Bronchial epithelial cell (primary cell): ENCODE measurements at places on chromosomes 6 and 20. TPM values are rescaled to one million over a fixed set of nuclear protein-coding genes. Genes with fewer than 3 reads are reported as not detected.
A peak's percentile ranks its signal among the peaks of the same experiment; 100 is the strongest.

DNA sequence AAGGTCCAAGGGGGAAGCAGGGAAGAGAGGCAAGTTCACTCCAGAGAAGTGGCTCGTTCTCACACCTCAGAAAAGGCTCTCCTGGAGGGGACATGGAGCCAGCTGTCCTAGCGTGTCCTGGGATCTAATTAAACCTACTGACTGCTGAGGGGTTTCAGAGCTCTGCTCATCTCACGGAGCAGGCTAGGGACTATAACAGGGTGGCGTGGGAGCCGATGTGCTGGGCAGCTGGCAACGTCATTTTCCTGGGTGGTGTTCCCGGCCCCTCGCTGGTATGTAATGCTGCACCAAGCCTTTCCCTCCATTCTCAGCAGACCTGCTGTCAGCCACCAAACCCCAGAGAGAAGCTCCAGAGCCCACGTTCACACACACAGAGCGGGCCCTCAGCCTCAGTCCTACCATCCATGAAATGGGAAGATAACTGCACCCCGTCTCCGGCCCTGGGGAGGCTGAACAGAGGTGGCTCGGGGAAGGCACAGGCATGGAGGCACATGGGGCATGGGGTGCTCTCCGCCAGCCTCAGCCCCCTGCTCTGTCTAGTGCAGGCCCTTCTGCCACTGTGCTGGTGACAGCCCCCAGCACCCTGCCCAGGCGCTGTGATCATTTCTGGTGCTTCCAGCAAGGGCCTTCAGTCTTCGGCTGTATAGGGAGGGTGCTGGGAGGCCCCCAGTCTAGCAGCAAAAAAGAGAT lies 1.9 kb downstream of the CST7 start:
- DNase-seq = no peak

- DNase-seq = no peak
Observed at GRCh38 chr20:61435184-61435822, 183.2 kb downstream of the CDH4 start.

- peak; percentile 68 for DNase-seq
Observed at GRCh38 chr20:23606652-23607049, 934 bp upstream of the CST9 start.

The PHACTR1 gene
- under 0.01 and 0.38 TPM in 2 replicates for total RNA-seq

GRCh38 chr20:43982016-43982415 lies 67.4 kb downstream of the TOX2 start:
- DNase-seq = no peak

DNA sequence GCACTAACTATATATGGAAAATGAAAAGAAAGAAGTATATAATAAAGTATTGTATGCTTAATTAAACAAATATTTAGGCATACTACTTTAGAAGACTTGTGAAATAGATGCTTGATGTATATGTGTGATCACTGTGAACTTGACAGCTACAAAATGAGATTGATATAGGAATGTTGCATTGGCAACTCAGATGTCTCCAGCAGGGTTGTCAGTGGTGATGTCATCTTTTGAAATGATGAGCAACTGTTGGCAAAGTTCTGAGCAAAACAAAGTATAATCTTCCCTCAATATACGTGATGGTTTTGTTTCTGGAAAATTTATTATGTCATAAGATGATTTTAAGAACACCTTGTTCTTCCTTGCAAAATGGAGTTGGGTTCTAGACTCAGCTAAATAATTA lies 133.8 kb downstream of the ARID1B start:
- peak; percentile 20 for DNase-seq

The TAAR9 gene
- not detected in 2 replicates for total RNA-seq

DNA sequence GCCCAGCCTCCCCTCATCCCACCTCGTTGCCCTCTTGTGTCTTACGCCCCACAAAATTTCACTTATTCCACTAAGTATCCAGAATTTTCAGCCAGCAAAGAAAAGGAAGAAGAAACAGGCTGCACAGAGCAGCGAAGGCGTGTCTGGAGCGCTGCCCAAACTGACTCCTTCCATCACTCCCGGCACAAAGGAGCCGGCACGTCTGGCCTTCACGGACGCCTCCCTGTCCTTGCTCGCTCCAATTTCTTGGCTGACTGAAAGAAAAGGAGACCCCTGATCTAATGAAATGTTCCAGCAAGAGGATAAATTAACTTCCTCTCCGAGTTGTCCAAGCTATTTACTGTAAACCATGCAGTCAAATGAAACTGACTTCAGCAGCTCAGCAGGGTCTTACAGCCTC lies 152.3 kb upstream of the CDH4 start:
- no peak for DNase-seq

DNA sequence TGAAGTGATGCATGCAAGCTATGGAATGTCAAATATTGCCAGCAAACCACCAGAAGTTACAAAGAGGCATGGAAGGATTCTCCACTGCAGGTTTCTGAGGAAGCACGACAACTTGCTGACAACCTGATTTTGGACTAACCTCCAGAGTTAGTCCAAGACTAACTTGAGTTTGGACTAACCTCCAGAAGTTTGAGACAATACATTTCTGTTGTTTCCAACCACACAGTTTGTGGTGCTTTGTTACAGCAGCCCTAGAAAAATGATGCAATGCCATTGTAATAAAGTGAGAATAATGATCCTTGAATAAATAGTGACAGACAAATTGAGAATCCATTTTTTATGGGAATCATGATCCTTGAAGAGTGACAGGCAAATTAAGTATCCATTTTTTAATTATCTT lies 169.9 kb upstream of the HDDC2 start:
- no peak for DNase-seq

DNA sequence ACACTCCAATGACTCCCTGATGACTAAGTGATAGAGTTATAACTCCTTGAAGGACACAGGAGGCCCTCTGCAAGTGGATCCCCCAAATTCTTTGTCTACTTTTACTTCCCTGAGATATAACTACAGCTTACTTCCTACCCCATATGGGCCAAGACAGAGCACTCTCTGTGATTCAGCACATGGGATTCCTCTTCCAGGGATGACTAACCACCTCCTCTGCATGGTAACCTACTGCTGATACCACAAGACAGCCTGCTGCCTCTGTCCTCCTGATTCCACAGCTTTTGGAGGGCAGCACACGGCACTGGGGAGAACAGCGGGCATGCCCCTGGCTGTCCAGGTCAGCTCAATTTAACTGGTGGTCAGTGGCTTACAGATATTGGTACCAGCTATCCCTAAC lies 675.7 kb upstream of the AGPAT4 start:
- peak; percentile 1 for DNase-seq

DNA sequence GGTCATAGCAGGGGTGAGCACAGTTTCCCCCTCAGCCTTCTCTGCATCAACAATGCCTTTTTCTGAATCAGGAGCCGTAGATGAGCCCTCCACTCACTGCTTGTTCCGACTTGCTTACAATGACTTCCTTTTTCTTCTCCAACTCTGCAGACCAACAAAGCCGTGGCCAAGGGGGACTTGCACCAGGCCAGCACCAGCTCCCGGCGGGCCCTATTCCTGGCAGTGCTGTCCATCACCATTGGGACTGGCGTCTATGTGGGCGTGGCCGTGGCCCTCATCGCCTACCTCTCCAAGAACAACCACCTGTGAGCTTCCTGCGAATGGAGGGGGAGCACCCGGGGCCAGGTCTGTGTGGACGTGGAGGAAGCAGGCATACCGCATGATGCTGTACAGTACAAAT lies 195.8 kb downstream of the SYNDIG1 start:
- DNase-seq = no peak

GRCh38 chr6:31948753-31949413 lies 3.0 kb downstream of the CFB start:
- peak; percentile 47 for DNase-seq

The PPP1R3G gene
- 1.8 and 1.9 TPM in 2 replicates for total RNA-seq

The FAM184A gene
- under 0.01 and 0.26 TPM in 2 replicates for total RNA-seq
